Endodermal cell (in vitro differentiated cells): ENCODE measurements at places on chromosomes 1 and 21.
A peak's percentile ranks its signal among the peaks of the same experiment; 100 is the strongest.

DNA sequence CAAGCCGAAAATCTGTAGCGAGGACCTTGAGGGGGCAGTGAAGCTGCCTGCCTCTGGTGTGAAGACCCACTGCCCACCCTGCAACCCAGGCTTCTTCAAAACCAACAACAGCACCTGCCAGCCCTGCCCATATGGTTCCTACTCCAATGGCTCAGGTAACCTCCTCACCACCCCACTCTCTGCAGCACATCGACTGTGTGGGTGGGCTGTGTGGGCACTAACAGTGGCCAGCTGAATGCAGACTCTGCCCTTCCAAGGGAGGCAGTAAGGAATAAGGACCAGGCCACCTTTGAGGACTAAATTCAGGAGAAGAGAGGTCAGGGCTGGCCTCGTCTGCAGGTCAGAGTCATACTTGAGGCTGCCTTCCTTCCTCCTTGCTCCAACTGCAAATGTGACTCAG, 25.5 kb upstream of the SARS1 start:
- H3K27me3 ChIP-seq: no peaks in the 10 kb centered on the region
- H3K4me1 ChIP-seq: no peaks in the 10 kb centered on the region
- no peaks in the 10 kb centered on the region for H3K36me3 ChIP-seq
- no peak for DNase-seq

GRCh38 chr1:21693732-21694131, 24.6 kb upstream of the RAP1GAP start:
- no peak overlapping the region for H3K27ac ChIP-seq
- DNase-seq: no peak
- H3K4me1 ChIP-seq: no peaks in the 10 kb centered on the region
- H3K4me3 ChIP-seq: no peak overlapping the region
- H3K27me3 ChIP-seq: no peaks in the 10 kb centered on the region
- peaks cover 64% of the 10 kb centered on the region for H3K36me3 ChIP-seq

GRCh38 chr1:52919051-52919722, 2.4 kb downstream of the ECHDC2 start:
- peaks cover 39% of the 10 kb centered on the region for H3K27me3 ChIP-seq
- H3K27ac ChIP-seq: no peak overlapping the region
- no peaks in the 10 kb centered on the region for H3K36me3 ChIP-seq

GRCh38 chr1:21005466-21006239, 171.0 kb downstream of the EIF4G3 start:
- no peak overlapping the region for H3K27ac ChIP-seq
- no peaks in the 10 kb centered on the region for H3K27me3 ChIP-seq
- DNase-seq: no peak
- H3K36me3 ChIP-seq: peaks cover 12% of the 10 kb centered on the region
- no peak overlapping the region for H3K4me3 ChIP-seq
- no peaks in the 10 kb centered on the region for H3K4me1 ChIP-seq

- no peak for DNase-seq
- no peaks in the 10 kb centered on the region for H3K36me3 ChIP-seq
- no peak overlapping the region for H3K4me3 ChIP-seq
- peaks cover 5% of the 10 kb centered on the region for H3K27me3 ChIP-seq
Measured at GRCh38 chr1:61640531-61641530, 84.1 kb downstream of the TM2D1 start.

DNA sequence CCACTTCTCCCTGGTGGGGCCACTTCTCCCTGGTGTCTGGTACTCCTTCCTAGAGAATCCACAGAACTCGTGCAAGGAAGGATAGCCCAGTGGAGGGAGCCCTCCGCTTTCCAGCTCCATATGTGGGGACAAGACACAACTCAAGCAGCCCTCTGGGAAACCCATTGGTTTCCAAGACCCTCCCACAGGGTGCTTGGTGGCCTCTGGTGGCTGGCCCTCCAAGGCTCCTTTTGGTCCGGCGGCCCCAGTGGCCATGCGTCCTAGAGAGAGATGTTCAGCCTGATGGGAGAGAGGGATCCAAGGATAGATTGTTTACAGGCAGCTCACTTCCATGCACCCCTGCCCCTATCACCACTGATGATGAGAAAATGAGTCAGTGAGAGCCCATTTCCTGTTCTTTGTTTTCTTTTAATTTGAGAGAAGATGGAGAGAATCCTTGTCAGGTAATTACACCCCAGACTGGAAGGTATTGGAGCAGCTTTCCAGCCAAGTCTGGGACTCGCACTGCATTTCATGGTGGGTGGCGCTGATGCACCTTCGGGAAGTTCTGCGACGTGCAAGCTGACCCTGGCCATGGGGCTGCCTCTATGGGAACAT, 486.2 kb upstream of the VAMP3 start:
- no peaks in the 10 kb centered on the region for H3K27me3 ChIP-seq
- H3K4me3 ChIP-seq: no peak overlapping the region
- DNase-seq: peak; percentile 57
- no peak overlapping the region for H3K27ac ChIP-seq
- no peaks in the 10 kb centered on the region for H3K4me1 ChIP-seq

- no peaks in the 10 kb centered on the region for H3K4me1 ChIP-seq
- H3K27me3 ChIP-seq: peaks cover 6% of the 10 kb centered on the region
- DNase-seq: no peak
Measured at GRCh38 chr1:17986156-17986555, 121.4 kb upstream of the IGSF21 start.

DNA sequence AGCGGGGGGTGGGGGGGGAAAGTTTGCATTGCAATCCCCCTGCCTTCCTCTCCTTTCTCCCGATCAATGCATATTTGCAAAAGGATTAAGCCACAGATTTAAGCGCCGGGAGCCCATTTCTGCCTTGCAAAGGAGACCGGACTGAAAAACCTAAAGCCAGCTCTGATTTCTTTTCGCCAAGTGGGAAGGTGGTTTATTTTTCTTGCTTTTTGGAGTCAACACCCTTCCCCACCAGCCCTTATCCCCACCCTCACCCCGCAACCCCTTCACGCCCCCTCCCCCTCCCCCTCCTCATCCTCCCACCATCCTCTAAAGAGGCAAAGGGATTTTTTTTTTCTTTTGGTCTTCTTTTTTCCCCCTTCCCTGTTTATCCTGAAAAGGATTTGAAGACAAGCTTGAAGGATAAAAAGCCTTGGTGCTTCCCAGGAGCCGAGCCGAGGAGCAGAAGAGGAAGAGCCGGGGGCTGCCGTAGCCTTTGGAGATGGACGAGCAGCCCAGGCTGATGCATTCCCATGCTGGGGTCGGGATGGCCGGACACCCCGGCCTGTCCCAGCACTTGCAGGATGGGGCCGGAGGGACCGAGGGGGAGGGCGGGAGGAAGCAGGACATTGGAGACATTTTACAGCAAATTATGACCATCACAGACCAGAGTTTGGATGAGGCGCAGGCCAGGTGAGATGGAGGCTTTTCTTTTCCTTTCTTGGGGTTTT, 513 bp downstream of the PBX1 start:
- peaks cover 6% of the 10 kb centered on the region for H3K4me1 ChIP-seq
- no peaks in the 10 kb centered on the region for H3K36me3 ChIP-seq
- peak overlapping the region; percentile 94 for H3K4me3 ChIP-seq
- H3K27ac ChIP-seq: peak overlapping the region; percentile 87
- H3K27me3 ChIP-seq: no peaks in the 10 kb centered on the region
